ENCODE measurements at places on chromosomes 16 and 17.

- H3K36me3 ChIP-seq: no peaks in the 10 kb centered on the region
- no peak overlapping the region for H3K4me3 ChIP-seq
- H3K27me3 ChIP-seq: no peaks in the 10 kb centered on the region
- H3K27ac ChIP-seq: no peak overlapping the region
- DNase-seq: no peak
- no peaks in the 10 kb centered on the region for H3K4me1 ChIP-seq
These were observed 84.9 kb downstream of the TMEM114 start for GRCh38 chr16:8505327-8505991.

GRCh38 chr17:36993227-36993626 is 44.5 kb downstream of the AATF start:
- H3K27ac ChIP-seq: no peak overlapping the region
- H3K4me3 ChIP-seq: no peak overlapping the region
- no peaks in the 10 kb centered on the region for H3K4me1 ChIP-seq
- no peak for DNase-seq

GRCh38 chr16:88494335-88495154 is 41.5 kb downstream of the ZFPM1 start:
- no peaks in the 10 kb centered on the region for H3K4me1 ChIP-seq
- no peak for DNase-seq
- H3K36me3 ChIP-seq: no peaks in the 10 kb centered on the region
- H3K27me3 ChIP-seq: no peaks in the 10 kb centered on the region
- no peak overlapping the region for H3K27ac ChIP-seq

DNA sequence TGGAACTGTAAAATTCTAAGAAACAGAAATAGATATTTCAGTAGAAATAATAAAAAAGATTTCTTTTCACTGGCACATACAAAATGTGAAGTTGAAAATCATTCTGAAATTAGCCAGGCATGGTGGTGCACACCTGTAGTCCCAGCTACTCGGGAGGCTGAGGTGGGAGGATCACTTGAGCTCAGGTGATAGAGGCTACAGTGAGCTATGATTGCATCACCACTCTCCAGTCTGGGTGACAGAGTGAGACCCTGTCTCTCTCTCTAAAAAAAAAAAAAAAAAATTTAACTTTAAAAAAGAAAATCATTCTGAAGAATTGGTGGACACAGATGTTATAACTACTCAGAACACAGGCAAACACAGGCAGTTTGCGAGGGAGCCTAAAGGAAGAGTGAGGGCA is 97.7 kb upstream of the FA2H start:
- H3K27me3 ChIP-seq: no peaks in the 10 kb centered on the region
- peaks cover 17% of the 10 kb centered on the region for H3K4me1 ChIP-seq
- no peak overlapping the region for H3K4me3 ChIP-seq
- no peak overlapping the region for H3K27ac ChIP-seq

GRCh38 chr17:13419676-13420075 is 182.1 kb downstream of the HS3ST3A1 start:
- H3K4me3 ChIP-seq: no peak overlapping the region
- no peaks in the 10 kb centered on the region for H3K36me3 ChIP-seq
- H3K4me1 ChIP-seq: no peaks in the 10 kb centered on the region
- DNase-seq: no peak
- no peaks in the 10 kb centered on the region for H3K27me3 ChIP-seq

GRCh38 chr16:67537636-67538591 is 9.3 kb downstream of the RIPOR1 start:
- peak overlapping the region; percentile 60 for H3K4me3 ChIP-seq
- peak overlapping the region; percentile 47 for H3K27ac ChIP-seq
- H3K4me1 ChIP-seq: peaks cover 31% of the 10 kb centered on the region
- peak; percentile 66 for DNase-seq
- no peaks in the 10 kb centered on the region for H3K27me3 ChIP-seq

DNA sequence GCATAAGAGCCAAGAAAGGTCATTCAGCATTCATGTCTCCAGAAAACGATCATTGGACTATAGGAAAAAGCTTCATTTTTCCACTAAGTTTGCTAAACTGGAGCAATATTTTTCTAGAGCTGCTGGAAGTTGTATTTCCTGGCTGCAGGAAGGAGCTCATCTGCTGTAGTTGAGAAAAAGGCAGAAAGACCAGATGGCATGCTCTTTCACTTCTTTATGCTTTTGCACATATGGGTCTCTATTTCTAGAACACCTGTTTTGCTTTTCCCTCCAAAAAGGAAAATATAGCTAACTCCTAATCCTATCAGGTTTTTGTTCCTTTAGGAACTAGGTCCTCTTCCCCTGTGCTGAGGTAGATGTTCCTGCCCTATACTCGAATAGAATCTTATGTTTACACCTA is 61.9 kb upstream of the HLF start:
- H3K27ac ChIP-seq: no peak overlapping the region
- no peaks in the 10 kb centered on the region for H3K27me3 ChIP-seq
- no peak for DNase-seq
- H3K4me1 ChIP-seq: no peaks in the 10 kb centered on the region
- H3K36me3 ChIP-seq: no peaks in the 10 kb centered on the region

DNA sequence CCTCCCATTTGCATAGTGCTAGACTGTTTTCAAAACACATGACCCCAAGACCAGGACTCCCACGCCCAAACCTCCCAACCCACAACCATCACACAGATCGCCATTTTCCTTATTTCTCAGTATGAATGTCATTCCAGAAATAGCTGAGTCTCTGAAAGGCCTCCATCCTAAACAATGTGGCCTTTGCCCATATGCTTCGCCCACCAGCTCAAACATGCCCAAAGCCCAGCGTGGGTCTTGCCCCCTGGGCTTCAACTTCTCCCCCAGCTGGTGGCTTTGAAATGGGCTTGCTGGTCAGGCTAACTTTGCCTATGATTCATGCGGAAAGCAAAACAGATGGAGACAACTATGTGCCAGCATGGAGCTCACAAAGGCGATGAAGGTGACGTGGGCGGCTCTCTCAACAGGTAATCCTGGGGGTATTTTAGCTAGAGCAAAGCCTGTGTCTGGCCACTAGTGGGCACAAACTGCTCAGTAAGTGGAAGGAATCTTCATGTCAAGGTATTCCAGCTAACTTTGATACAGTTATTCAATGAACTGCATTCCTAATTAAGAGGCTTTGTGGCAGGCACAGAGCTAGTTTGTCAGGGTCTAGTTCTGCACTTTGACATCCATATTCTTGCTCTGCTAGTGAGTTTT is 17.1 kb downstream of the PMP22 start:
- no peak for DNase-seq
- H3K27me3 ChIP-seq: no peaks in the 10 kb centered on the region
- H3K4me3 ChIP-seq: no peak overlapping the region
- H3K4me1 ChIP-seq: no peaks in the 10 kb centered on the region
- H3K36me3 ChIP-seq: no peaks in the 10 kb centered on the region
- H3K27ac ChIP-seq: no peak overlapping the region

GRCh38 chr17:63041722-63042121 is 75.7 kb downstream of the TANC2 start:
- H3K36me3 ChIP-seq: no peaks in the 10 kb centered on the region
- no peak overlapping the region for H3K4me3 ChIP-seq
- no peaks in the 10 kb centered on the region for H3K4me1 ChIP-seq
- no peak overlapping the region for H3K27ac ChIP-seq

GRCh38 chr17:81966343-81967243 is 5.6 kb upstream of the NOTUM start:
- no peak overlapping the region for H3K27ac ChIP-seq
- no peaks in the 10 kb centered on the region for H3K36me3 ChIP-seq
- H3K27me3 ChIP-seq: no peaks in the 10 kb centered on the region
- peaks cover 23% of the 10 kb centered on the region for H3K4me1 ChIP-seq

DNA sequence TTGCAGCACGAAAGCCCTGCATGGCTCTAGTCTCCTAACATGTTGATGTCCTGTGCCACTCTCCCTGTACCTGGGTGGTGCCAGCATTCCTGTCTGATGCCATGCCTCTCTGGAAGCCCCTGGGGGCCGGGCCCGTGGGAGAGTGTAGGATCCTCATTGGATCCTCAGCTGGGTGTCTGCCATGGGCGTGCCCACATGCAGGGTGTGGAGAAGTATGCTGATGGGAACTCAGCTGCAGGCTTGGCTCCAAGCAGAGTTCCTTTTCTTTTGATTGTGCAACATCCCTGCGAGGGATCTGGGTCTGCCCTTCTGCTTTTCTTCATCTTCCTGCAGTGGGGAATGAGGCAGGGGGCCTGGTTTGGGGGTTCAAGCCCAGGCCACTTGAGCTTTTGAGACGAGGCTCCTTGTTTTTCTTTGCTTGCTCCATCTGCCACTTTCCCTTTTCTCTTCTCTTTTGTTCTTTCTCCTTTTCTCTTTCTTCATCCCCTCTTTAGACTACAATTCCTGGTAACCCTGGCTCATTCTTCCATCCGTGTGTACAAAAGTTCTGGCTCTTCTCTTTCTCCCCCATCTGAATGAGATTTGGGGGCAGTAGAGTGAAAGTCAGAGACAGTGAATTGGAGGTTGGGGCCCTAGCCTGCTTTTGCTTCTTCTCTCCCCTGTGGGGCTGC is 32.9 kb downstream of the KSR1 start:
- no peak overlapping the region for H3K4me3 ChIP-seq
- DNase-seq: no peak
- no peaks in the 10 kb centered on the region for H3K4me1 ChIP-seq

DNA sequence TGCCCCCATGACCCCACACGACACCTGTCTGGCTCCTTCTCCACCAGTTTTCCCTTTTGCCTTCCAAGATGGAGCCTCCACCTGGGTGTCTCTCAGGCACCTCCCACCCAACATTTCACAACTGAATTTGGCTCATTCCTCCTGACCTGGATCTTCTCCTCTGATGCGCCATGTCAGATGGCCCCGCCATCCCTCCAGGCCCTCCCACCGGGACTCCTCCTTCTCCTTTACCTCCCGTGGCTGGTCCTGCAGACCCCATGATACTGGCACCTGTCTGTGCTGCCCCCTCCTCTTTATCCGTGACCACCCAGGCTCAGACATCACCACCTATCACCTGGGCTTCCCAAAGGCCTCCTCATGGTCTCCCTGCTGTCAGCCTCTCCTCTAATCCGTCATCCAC is 4.7 kb downstream of the TRPV3 start:
- no peaks in the 10 kb centered on the region for H3K36me3 ChIP-seq
- H3K27ac ChIP-seq: no peak overlapping the region
- no peaks in the 10 kb centered on the region for H3K4me1 ChIP-seq
- no peak for DNase-seq
- H3K27me3 ChIP-seq: no peaks in the 10 kb centered on the region

- H3K36me3 ChIP-seq: no peaks in the 10 kb centered on the region
- H3K4me1 ChIP-seq: peaks cover 6% of the 10 kb centered on the region
- peak within 1 kb of the TSS; percentile 54 for H3K4me3 ChIP-seq
These were observed at the start of gene CPNE2 for GRCh38 chr16:57091975-57092785. TSS of gene CPNE2 (plus strand) at chr16:57092583. CDS start at chr16:57110743, 18,160 bp downstream.

DNA sequence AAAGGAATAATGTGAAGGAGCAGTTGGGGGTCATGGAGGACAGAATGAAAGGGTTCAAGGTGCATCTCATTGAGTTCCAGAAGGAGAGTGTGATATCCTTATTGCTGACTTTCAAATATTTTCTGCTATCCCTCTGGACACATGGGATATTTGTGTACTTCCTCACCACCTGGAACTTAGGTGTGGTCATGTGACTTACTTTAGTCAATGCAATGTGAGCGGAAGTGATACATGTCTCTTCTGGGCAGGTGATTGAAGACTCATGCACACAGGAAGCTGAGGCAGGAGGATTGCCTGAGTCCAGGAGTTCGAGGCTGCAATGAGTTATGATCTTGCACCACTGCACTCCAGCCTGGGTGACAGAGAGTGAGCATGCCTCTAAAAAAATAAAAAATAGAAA is 36.7 kb upstream of the TANC2 start:
- no peak for DNase-seq
- H3K4me3 ChIP-seq: no peak overlapping the region
- no peak overlapping the region for H3K27ac ChIP-seq
- H3K36me3 ChIP-seq: no peaks in the 10 kb centered on the region
- H3K27me3 ChIP-seq: no peaks in the 10 kb centered on the region
- H3K4me1 ChIP-seq: no peaks in the 10 kb centered on the region

- H3K27me3 ChIP-seq: no peaks in the 10 kb centered on the region
- H3K36me3 ChIP-seq: no peaks in the 10 kb centered on the region
- H3K4me3 ChIP-seq: no peak overlapping the region
- no peak for DNase-seq
- no peak overlapping the region for H3K27ac ChIP-seq
These were observed 2166.6 kb downstream of the TP53TG3F start for GRCh38 chr16:35626041-35626440.

DNA sequence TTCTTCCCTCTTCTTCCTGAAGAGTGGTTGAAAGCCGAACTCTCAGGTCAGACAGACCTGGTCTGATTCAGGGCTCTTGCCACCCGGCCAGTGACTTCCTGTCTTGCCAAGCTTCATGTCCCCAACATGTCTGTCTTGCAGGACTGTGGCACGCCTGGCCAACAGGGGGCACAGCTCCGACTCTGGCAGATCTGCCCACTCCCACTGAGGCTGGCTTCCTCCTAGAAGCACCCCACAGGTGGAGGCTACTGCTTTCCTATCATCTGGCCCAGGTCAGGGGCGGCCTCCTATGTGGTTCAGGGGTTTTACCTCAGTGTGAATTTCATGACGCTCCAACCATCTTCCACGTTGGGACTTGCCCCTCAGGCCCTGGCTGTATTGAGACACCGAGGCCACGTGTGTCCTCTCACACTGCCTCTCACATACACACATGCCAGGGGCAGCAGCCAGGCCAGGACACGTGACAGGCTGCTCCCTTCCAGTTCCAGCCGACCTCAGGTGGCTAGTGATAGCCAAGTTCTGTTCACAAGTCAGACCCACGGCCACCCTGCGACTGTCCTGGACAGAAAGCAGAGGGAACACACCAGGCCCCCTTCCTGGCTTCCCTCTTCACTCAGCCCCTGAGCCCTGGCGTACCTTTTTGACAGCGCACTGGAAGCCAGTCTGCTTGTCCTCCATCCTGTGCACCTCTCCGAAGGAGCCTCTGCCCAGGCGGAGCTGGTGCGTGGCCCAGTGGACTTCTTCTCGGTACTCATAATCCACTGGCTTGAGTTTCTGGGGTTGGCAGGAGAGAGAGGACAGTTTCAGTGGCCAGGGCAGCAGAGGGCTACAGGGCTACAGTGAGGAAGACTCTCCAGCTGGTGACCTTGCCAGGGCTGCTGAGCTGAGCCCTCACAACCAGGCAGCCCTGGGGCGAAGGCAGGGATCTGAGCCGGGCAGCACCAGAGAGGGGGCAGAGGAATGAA is 22.6 kb upstream of the SPATA32 start:
- H3K27ac ChIP-seq: no peak overlapping the region
- H3K36me3 ChIP-seq: peaks cover 40% of the 10 kb centered on the region
- no peak overlapping the region for H3K4me3 ChIP-seq

DNA sequence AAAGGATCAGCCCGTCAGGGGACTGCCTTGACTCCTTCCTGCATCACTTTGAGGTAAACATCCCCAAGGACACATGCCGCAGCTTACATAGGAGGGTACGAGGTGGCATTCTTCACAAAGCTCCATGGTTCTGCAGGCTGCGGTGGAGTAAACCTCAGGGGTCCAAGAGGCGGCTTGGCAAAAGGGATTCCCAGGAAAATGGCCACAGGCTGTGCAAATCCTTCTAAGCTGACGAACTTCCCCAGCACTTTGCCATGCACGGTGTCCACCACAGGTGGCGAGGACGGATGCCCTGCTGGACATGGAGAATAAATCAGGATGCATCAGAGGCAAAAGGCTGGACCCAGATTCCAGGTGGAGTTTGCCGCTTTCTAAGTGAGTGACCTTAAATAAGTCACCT is 4.2 kb downstream of the CES1 start:
- H3K27me3 ChIP-seq: no peaks in the 10 kb centered on the region
- H3K4me1 ChIP-seq: no peaks in the 10 kb centered on the region

- no peaks in the 10 kb centered on the region for H3K4me1 ChIP-seq
- DNase-seq: no peak
- no peaks in the 10 kb centered on the region for H3K36me3 ChIP-seq
- H3K27me3 ChIP-seq: no peaks in the 10 kb centered on the region
These were observed 401.0 kb downstream of the SNX29 start for GRCh38 chr16:12377497-12377896.

- H3K4me1 ChIP-seq: peaks cover 10% of the 10 kb centered on the region
- H3K36me3 ChIP-seq: no peaks in the 10 kb centered on the region
- peak overlapping the region; percentile 60 for H3K4me3 ChIP-seq
- H3K27me3 ChIP-seq: no peaks in the 10 kb centered on the region
These were observed 533 bp downstream of the RASD1 start for GRCh38 chr17:17495536-17496188.
